Cortex of kidney (tissue), 1 donor: ENCODE measurements at places on chromosomes 2 and 18.

DNA sequence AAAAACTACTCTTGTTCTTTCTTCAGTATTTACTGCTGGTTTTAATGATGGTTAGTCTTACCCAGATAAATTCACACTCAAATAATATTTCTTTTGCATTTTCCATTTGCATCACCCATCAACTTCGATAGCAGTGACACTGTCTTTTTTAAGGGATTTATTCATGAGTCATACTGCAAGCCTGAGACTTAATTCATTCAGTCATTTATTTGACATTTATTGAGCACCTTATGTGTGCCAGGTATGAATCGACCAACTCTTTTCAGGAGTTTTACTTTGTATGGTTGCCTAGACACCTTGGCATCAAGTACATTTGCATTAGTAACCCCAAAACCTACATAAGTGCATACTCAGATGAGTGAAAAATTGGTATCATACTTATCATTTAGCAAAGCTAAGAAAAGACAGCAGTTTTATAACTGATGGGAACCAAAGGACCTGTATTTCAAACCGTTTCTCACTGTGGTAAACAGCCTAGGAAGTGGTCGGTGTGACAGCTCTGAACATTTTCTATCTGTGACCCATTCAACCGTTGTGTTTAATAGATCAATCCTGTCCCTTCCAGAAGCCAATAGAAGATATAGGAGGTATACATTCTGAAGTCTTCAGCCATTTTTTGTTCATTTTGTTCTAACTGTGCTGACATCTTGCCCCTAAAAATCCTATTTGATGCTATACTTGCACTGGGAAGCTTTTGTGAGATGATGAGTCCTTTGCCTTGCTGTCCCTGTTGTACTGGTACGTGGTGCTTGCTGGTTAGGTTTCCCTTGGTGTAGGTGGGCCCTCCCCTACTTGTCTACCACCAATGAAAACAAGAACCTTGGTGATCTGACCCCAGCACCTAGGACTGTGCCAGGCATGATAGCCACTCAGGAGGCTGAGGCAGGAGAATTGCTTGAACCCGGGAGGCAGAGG lies 484.7 kb upstream of the RAB12 start:
- no peak for DNase-seq

DNA sequence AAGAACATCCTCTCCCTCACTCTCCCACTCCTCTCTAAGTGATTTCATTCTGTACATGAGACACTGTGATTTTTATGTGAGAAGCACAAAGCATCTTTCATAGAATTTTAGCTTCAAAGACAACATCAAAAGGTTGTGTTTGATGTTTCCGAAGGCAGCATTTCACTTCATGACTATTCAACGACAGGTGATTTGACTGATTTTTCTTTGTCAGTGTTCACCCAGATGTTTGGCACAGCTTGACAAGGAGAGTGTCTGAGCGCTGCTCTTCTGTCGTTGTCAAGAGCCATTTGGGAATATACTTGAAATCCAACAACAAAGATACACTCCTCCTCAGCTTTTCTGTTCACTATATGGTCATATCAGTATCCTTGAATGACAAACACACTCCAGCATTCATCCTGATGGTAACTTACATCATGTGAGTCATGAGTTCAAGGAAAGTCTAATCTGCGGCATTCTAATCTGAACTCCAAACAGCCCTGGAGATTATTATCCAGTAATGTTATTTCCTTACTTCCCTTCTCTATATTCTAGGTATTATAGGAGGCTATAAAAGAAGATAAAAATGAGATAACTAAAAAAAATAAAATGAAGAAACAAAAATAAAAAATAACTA lies 45.9 kb upstream of the ST6GAL2 start:
- no peak for DNase-seq

DNA sequence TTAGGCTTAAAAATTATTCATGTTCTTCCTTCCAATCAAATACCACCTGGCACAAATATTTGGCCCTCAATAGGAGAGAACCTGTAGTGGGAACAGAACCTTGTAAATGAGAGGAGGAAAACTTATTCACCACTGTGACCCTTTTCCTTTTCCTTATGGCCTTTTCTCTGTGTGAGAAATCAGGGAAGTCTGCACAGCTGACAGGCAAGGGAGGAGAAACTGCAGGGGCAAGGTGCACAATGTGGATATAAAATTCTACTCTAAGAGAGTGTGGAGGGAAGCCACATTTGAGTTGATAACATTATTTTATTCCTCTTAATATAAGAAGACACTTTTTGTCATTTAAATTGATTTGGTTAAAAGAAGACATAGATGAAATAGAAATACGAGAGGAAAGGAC lies 1247.0 kb upstream of the CHAC2 start:
- DNase-seq: no peak

GRCh38 chr2:230908092-230908594 lies 16.9 kb downstream of the GPR55 start:
- no peak for DNase-seq

- no peak for DNase-seq
Observed at GRCh38 chr18:8493141-8493540, 116.1 kb upstream of the RAB12 start.

- DNase-seq: no peak
Observed at GRCh38 chr2:155145758-155146229, 447.3 kb downstream of the KCNJ3 start.

GRCh38 chr2:185628985-185629384 lies 109.6 kb upstream of the FSIP2 start:
- DNase-seq: no peak

GRCh38 chr2:211748339-211748738 lies 790.3 kb downstream of the ERBB4 start:
- DNase-seq: no peak

GRCh38 chr2:209208211-209208610 lies 215.6 kb upstream of the MAP2 start:
- DNase-seq: no peak

DNA sequence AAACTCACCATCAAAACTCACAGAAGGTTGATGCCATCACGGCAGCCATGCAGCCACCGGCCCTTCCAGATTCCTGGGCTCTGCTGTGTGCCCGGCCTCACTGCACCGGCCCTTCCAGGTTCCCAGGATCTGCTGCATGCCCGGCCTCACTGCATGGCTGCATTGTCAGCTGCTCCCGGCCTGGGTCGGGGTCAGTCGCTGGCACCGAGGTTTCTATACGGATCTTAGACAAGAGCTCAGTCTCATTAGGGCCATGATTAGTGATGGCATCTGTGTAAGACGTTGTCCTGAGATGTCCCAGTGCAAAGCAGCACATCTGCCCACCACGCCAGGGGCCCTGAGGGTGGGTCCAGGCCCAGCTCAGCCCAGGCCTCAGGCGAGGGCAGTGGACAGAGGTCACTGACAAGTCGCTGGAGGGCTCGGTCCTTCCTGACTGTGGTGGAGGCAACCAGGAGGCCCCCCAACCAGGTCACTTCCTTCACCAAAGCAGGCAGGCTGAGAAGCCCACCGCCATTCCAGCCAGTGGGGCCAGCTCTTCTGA lies 29.4 kb downstream of the TMEM18 start:
- no peak for DNase-seq

DNA sequence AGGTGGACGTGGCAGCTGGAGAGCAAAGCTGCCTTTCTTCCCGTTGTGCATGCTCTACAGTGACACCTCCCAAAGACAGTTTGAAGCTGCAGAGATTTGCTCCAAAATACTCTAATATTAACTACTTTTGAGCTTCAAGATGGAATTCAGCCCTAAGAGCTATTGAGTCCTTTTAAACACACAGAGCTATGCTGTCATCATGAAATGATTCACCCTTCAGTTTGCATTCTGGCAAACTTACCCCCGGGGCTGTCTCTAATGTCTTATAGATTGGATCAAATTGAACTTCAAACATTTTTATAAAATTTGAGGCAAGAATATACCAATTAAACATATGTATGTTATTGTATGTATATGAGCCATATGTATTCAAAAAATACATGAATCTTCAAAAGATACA lies 110.7 kb upstream of the EFEMP1 start:
- no peak for DNase-seq

- DNase-seq: no peak
Observed at GRCh38 chr2:226772389-226773179, 27.0 kb downstream of the IRS1 start.

- no peak for DNase-seq
Observed at GRCh38 chr2:20291106-20291564, 59.5 kb downstream of the PUM2 start.

DNA sequence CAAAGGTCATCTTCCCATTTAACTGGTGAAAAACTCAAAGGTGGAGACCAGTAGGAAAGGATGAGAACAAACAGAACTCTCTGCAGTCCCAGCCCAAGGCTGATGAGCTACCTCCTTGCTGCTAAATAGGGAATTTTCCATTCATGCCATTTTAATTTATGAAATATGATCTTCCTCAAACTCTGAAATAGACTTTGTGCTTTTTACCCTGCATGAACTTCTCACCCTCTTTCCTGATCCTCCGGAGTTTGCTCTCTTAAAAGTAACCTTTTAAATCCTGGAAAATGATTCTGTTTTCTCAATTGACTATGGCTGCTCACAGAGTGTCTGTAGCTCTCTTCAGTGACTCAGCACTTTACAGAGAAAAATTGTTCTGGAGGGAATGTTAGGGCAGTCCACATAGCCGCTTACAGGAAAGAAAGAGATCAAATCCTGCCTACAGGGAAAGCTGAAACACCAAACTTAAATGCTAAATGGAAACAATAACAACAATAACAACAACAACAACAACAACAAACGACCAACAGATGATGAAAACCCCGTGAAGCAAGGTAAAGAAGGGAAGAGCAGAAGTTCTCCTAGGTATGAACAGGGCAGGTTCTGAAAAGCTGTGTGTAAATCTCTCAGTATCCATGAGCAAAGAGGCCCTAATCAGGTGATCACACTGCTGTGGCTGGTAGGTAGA lies 79.8 kb upstream of the SESTD1 start:
- no peak for DNase-seq

DNA sequence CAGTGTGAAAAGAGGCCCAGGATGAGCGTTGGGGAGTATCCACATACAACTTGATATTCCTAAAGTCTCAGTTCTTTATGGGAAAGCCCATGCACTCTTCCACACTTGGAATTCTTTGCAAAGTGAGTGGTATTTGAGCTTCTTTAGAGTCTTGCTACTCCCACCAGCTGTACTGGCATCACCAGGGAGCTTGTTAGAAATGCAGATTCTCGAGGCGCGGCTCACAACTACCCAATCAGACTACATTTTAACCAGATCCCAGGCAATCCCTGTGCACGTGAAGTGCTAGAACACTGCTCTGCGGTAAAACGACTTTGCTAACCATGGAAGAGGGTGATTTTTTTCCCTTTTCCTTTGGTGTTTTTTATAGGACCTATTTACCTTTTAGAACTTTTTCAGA lies 184.7 kb downstream of the NEDD4L start:
- DNase-seq: no peak

DNA sequence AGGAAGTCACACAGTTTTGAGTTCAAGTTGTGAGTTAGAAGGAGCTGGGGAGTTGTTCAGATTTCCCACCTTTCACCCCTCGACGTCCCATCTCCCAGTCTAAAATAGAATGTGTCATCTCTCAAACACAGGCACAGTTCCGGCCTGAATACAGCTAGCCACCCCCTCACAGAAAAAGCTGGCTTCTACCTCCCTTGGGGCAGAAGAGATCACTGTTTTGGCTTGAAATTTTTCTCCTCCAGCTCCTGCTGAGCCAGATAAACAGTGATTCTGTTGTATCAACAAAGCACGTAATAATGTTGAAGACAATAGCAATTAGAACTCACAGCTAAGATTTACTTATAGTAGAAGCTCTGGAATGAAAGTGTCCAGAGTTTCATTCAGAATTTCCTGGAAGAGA lies 74.7 kb downstream of the KIAA2012 start:
- DNase-seq: no peak

DNA sequence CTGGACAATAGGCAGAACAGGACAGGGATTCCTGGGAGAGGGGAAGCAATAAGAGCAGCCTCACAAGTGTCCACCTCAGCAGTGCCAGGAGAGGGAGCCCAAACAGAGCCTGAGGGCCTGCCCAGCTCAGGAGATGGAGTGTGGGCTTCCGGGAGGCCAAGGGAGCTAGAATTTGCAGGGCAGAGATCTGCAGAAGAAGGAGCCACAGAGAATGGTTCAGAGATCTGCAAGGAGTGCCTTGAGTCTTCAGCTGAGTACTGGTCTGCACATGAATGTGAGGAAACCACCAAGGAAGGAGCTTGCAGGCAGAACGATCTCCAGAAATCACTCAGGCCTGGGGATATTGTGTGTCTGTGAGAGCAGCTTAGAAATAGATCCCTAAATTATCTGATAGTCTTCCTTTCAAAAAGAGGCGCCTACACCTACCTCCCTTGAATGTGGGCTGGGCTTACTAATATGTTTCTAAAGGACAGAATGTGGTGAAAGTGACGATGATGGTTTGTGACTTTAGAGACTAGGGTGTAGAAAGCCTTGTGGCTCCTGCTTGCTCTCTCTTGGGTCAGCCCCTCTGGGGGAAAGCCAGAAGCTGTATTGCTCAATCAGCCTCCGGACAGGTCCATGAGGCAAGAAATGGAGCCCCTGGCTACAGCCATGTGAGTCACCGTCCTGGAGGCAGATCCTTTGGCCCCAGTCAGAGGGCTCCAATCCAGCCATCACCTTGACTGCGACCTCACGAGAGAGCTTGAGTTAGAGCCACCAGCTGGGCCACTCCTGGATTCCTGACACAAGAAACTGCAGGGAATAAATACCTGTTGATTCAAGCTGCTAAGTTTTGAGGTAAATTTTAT lies 7.6 kb upstream of the LPIN1 start:
- DNase-seq: no peak

DNA sequence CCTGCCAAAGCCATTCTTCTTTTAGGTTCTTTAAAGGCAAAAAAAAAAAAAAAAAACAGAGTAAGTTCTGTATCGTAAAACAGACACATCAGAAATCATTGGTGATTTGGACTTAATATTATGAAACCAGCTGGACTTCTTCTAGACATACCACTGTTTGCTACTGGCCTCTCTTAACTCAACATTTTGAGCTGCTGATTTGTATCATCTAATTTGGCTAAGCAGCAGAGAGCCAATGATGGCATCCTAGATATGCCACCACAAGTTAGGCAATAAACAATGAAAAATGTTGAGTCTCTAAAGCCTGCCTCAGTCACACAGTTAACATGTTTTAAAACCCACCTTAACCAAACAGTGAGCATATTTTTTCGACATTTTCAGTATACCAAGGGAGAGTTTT lies 1034.3 kb upstream of the NXPH2 start:
- no peak for DNase-seq

- no peak for DNase-seq
Observed at GRCh38 chr2:224016963-224017362, 22.1 kb downstream of the SERPINE2 start.

DNA sequence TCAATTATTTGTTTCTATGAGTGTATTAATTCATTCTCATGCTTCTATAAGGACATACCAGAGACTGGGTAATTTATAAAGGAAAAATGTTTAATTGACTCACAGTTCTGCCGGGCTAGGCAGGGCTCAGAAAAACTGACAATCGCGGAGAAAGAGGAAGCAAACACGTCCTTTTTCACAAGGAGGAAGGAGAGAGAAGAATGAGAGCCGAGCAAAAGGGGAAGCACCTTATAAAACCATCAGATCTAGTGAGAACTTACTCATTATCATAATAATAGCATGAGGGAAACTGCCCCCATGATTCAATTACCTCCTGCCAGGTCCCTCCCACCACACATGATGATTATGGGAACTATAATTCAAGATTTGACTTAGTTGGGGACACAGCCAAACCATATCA lies 294.0 kb downstream of the DSC3 start:
- no peak for DNase-seq
